CD14-positive monocyte (primary cell): ENCODE measurements at places on chromosomes 1 and 21. TPM values are rescaled to one million over a fixed set of nuclear protein-coding genes. Genes with fewer than 3 reads are reported as not detected.
A peak's percentile ranks its signal among the peaks of the same experiment; 100 is the strongest.

Gene NEGR1
- polyA plus RNA-seq, result 0.03 TPM

Gene LCE3D
- polyA plus RNA-seq, result not detected in 2 replicates

Gene TNFSF4
- 0.40 TPM for polyA plus RNA-seq

Gene CEPT1
- 13.4 and 44.3 TPM in 2 replicates for polyA plus RNA-seq

Gene C1orf87
- polyA plus RNA-seq, result not detected in 2 replicates

Gene PAQR6
- 6.9 and 7.7 TPM in 2 replicates for polyA plus RNA-seq

Gene WDR64
- polyA plus RNA-seq, result not detected in 2 replicates

Gene ALG14
- polyA plus RNA-seq, result 4.4 TPM

DNA sequence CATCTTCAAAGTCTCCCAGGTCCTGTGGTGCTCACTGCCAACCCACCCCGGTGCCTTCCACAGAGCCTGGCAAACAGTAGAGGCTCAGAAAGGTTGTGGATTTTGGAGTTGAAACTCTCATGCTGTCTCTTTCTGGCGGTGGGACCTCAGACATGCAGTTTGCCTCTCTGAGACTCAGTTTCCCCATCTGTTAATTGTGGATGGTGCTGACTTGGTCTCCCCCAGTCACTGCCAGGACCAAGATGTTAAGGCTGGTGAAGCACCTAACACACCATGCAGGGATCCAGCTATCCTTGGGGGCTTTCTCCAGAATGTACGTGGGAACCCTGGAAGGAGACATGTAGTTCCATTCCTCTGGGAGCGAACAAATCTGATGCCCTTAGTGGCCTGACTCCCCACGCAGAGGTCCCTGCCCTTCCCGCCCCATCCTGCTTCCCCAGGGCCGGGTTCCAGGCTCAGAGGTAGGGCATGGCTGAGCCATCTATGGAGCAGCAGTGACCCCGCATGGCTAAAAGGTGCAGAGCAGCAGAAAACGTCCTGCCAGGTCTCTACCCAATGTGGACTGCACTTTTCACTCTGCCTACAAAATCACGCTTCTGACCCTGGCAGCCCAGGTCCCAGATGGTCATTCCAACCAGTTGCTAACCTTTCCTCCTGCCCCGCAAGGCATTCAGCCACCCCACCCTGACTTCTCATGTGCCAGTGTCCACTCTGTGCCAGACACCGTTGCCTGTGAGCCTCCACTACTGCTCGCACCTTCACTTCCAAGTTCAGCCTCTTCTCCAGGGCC is 9.2 kb upstream of the TTC22 start:
- no peak overlapping the region for H3K4me3 ChIP-seq
- no peaks in the 10 kb centered on the region for H3K36me3 ChIP-seq
- H3K27me3 ChIP-seq, result no peaks in the 10 kb centered on the region
- peak; percentile 20 for DNase-seq
- H3K4me1 ChIP-seq, result no peaks in the 10 kb centered on the region

GRCh38 chr21:31922881-31923280 is 50.1 kb downstream of the HUNK start:
- no peak for DNase-seq
- no peak overlapping the region for H3K4me3 ChIP-seq
- no peaks in the 10 kb centered on the region for H3K4me1 ChIP-seq
- H3K27me3 ChIP-seq, result no peaks in the 10 kb centered on the region
- H3K27ac ChIP-seq, result no peak overlapping the region

DNA sequence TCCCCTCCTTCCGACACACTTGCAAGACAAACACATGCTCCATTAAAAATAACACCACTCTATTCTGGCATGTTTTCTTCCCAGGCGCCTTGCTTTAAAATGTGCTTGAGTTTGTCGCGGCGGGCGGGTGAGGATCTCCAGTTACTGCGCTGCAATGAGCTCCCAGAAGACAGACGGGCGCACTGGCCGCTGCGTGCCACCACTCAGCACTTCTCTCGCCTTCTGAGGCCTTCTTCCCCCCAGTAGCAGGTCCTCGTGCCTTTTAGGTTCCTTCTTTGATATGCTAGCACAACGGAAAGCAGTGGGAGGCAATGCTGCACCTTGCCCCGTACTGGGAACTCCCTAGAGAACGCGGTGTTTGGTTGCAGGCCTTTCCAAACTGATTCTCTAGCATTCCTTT is 279.5 kb upstream of the NR5A2 start:
- DNase-seq, result no peak
- H3K4me3 ChIP-seq, result no peak overlapping the region
- H3K4me1 ChIP-seq, result peaks cover 23% of the 10 kb centered on the region
- no peak overlapping the region for H3K27ac ChIP-seq
- no peaks in the 10 kb centered on the region for H3K36me3 ChIP-seq

DNA sequence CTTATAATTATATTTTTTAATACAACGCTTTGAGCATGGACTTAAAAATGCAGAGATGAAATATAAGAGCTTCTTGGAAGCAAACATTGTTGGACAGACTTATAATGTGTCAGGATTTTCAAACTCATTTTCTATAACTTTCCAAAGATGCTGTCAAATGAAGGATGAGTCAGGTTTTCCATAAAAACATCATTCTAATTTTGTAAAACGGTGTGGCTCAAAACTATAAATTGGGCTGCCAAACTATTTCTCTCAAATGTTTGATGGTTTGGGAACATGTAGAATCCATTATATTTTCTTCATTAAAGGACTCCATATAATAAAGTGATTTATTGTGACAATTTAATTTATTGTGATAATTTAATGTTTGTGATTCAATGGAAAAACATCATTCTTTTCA is 511.2 kb downstream of the USP25 start:
- no peaks in the 10 kb centered on the region for H3K27me3 ChIP-seq
- DNase-seq, result no peak
- no peak overlapping the region for H3K4me3 ChIP-seq
- H3K4me1 ChIP-seq, result peaks cover 2% of the 10 kb centered on the region
- H3K27ac ChIP-seq, result no peak overlapping the region
- H3K36me3 ChIP-seq, result no peaks in the 10 kb centered on the region

DNA sequence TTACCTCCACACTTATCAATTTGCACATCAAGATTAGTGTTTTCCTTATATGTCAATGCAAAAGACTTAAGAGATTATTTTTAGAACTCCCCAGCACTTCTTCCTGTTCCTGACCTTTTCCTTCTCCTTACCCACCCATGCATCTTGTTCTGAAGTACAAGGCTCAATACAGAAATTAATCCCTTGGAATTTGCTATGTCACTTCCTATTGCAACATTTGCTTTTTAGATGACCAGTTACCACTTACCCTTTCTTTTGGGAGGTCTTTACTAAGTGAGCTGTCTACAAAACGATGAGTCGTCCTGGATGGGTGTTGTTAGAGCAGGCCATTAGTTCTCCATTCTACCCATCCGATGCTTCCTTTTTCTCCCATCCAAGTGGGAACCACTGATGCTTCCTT is 221.2 kb downstream of the FMN2 start:
- no peak overlapping the region for H3K27ac ChIP-seq
- no peaks in the 10 kb centered on the region for H3K4me1 ChIP-seq
- DNase-seq, result no peak
- no peaks in the 10 kb centered on the region for H3K36me3 ChIP-seq

DNA sequence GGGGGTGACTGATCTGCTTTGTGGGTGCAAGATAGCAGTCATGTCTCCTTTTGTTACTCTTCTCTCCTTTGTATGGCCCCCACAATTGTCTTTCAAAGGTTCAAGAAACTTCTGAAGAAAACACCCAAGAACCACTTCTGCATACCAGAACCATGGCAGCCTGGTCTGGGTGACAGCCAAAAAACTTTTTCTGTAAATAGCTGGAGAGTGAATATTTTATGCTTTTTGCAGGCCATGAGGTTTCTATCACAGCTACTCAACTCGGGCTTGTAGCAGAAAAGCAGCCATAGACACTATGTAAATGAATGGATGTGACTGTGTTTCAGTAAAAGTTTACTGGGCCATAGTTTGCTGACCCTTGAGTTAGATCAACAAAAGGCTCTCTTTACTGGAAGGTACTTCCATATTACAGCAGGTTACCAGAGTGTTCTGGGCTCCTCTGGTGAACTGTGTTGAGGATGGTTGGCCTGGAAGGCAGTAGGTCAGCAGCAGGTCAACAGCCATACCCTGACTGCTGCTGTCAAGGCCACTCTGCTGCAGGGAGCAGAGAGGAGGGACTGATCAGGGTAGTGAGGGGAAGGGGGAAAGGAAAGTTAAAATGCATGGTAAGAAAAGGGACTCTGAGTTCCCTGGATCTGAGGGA is 116.4 kb downstream of the GDAP2 start:
- H3K27me3 ChIP-seq, result no peaks in the 10 kb centered on the region
- no peak overlapping the region for H3K27ac ChIP-seq
- no peak overlapping the region for H3K4me3 ChIP-seq
- H3K36me3 ChIP-seq, result no peaks in the 10 kb centered on the region
- H3K4me1 ChIP-seq, result no peaks in the 10 kb centered on the region

- H3K4me3 ChIP-seq, result no peak overlapping the region
- no peak overlapping the region for H3K27ac ChIP-seq
- H3K4me1 ChIP-seq, result peaks cover 3% of the 10 kb centered on the region
- H3K27me3 ChIP-seq, result no peaks in the 10 kb centered on the region
- H3K36me3 ChIP-seq, result no peaks in the 10 kb centered on the region
These were observed 57.2 kb upstream of the CNIH3 start for GRCh38 chr1:224558904-224559303.

- no peak for DNase-seq
- no peaks in the 10 kb centered on the region for H3K27me3 ChIP-seq
- no peaks in the 10 kb centered on the region for H3K4me1 ChIP-seq
- H3K36me3 ChIP-seq, result peaks cover 2% of the 10 kb centered on the region
- no peak overlapping the region for H3K27ac ChIP-seq
These were observed 27.8 kb downstream of the PSEN2 start for GRCh38 chr1:226898246-226898645.

DNA sequence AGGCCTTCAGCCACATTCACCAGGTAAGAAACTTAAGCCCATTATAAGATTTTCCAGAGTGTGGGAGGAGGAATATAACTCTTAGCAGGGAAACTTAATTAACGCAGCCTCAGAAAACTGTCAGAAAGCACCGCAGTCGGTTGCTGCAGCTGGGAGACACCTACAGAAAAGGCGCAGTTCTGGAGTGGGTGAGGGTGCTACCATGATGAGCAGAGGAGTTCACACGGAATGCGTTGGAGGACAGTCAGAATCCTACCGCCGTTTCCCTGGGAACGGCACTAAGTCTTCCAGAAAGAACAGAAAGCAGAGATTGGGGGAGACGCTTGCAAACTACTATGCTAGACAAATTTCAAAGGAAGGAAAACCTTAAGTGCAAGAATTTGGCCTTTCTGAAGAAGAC is 6.4 kb downstream of the ACTN2 start:
- no peak overlapping the region for H3K4me3 ChIP-seq
- DNase-seq, result no peak
- H3K36me3 ChIP-seq, result no peaks in the 10 kb centered on the region
- H3K27ac ChIP-seq, result no peak overlapping the region

DNA sequence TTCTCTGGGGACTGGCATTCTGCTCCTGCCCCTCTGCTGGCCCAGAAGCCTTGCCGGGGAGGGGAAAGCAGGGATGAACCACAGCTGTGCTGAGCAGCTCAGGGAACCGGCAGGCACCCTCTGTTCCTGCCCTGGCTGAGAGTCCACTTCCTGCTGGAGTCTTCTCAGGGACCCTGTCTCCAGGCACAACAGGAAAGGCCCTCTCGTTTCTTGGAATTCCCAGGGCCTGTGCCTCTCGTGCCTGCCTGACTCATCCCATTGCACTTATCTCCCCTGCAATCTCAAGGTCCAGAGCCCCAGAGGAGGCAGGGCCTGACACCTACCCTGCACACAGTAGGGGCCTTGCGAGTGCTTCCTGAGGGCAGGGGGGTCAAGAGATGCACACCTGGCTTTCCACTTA is 1.1 kb upstream of the EDN2 start:
- H3K36me3 ChIP-seq, result no peaks in the 10 kb centered on the region
- H3K4me3 ChIP-seq, result no peak overlapping the region
- no peak overlapping the region for H3K27ac ChIP-seq
- peaks cover 6% of the 10 kb centered on the region for H3K4me1 ChIP-seq
- no peaks in the 10 kb centered on the region for H3K27me3 ChIP-seq

- DNase-seq, result no peak
- peak overlapping the region; percentile 59 for H3K27ac ChIP-seq
- H3K36me3 ChIP-seq, result peaks cover 43% of the 10 kb centered on the region
- H3K27me3 ChIP-seq, result no peaks in the 10 kb centered on the region
- peaks cover 47% of the 10 kb centered on the region for H3K4me1 ChIP-seq
These were observed 5.6 kb upstream of the YRDC start for GRCh38 chr1:37813529-37814145.

GRCh38 chr21:42653231-42654061 is at the start of gene PDE9A:
PDE9A (plus strand) TSS chr21:42653621; CDS start chr21:42653815, 194 bp downstream.
- H3K27ac ChIP-seq, result no peak within 1 kb of the TSS
- DNase-seq, result no peak
- peaks cover 47% of the 10 kb centered on the region for H3K27me3 ChIP-seq
- H3K36me3 ChIP-seq, result no peaks in the 10 kb centered on the region
- H3K4me3 ChIP-seq, result peak within 1 kb of the TSS; percentile 66

- DNase-seq, result no peak
- H3K27ac ChIP-seq, result no peak overlapping the region
- no peaks in the 10 kb centered on the region for H3K27me3 ChIP-seq
- H3K36me3 ChIP-seq, result peaks cover 49% of the 10 kb centered on the region
- peak overlapping the region; percentile 53 for H3K4me3 ChIP-seq
These were observed 573 bp downstream of the TMEM234 start for GRCh38 chr1:32221581-32221979.

GRCh38 chr1:16050328-16050727 is 6.7 kb downstream of the CLCNKB start:
- no peak for DNase-seq
- H3K4me1 ChIP-seq, result peaks cover 4% of the 10 kb centered on the region
- no peak overlapping the region for H3K27ac ChIP-seq
- H3K4me3 ChIP-seq, result no peak overlapping the region
- H3K27me3 ChIP-seq, result peaks cover 2% of the 10 kb centered on the region

- no peak for DNase-seq
- H3K27me3 ChIP-seq, result no peaks in the 10 kb centered on the region
- H3K36me3 ChIP-seq, result no peaks in the 10 kb centered on the region
- no peak overlapping the region for H3K27ac ChIP-seq
These were observed 2.1 kb downstream of the MROH7 start for GRCh38 chr1:54643736-54644135.

DNA sequence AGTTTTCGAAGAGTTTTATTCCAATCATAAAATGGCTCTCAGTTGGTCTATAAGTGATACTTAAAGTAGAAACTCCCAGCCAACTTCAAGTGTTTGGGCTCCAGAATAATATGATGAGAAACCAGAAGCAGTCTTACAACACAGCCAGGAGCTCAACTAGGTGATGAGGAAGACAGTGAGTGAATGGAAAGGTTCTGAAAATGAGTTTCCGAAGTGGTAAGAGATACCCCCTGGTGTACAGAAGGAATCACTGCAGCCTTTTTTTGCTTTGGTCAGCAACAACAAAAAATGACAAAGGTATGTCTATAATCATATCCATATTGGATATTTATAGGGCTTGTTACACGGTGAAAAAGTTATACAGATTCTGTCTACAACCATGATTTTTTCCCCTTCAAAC is 16.5 kb downstream of the KRTAP19-1 start:
- no peaks in the 10 kb centered on the region for H3K4me1 ChIP-seq
- no peak for DNase-seq
- H3K27ac ChIP-seq, result no peak overlapping the region
- H3K36me3 ChIP-seq, result no peaks in the 10 kb centered on the region
